Aorta (tissue), 5 donors: ENCODE measurements at places on chromosomes 2 and 18. TPM values are rescaled to one million over a fixed set of nuclear protein-coding genes. Genes with fewer than 3 reads are reported as not detected.

DNA sequence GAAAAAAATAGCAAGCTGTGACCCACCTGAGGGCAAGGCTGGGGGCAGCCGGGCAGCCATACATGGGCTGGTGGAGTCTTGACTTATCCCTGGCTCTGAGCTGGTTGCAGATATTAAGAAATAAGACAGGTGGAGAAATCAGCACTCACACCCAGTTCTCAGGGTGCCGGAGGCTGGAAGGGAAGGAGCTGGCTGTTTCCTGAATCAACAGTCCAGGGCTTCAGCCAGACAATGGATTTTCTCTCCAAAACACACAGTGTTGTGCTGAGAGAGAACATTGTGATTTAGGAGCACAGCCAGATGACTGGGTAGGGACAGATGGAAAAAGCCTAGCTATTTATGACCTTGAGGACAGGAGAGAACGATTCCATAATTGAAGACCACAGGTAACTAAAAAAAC lies 208.8 kb downstream of the LDLRAD4 start:
- no peak overlapping the region for H3K27ac ChIP-seq
- H3K4me3 ChIP-seq: no peak overlapping the region
- no peaks in the 10 kb centered on the region for H3K27me3 ChIP-seq
- H3K4me1 ChIP-seq: no peaks in the 10 kb centered on the region

Gene LRRC30
- not detected for total RNA-seq

Gene LTBP1
- 551 TPM for total RNA-seq

GRCh38 chr2:42764901-42765300 lies 966 bp upstream of the OXER1 start:
- H3K27me3 ChIP-seq: no peaks in the 10 kb centered on the region
- DNase-seq: no peak
- no peak overlapping the region for H3K27ac ChIP-seq
- no peak overlapping the region for H3K4me3 ChIP-seq
- H3K36me3 ChIP-seq: no peaks in the 10 kb centered on the region

Gene IGFBP5
- total RNA-seq: 808 TPM

DNA sequence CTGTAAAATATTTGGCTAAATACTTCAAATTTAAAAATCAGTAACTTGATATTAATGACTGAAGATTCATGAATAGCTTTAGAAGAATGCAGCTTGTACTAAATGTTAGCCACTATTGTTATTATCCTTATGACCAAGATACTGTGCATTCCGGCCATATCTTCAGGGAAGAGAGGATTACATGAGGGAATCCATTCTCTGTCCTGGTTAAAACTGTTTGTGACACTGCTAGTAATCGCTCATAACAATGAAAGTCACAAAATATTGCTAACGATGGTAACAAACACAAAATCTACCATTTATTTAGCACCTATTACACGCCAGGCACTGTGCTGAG lies 217.7 kb downstream of the PRKCE start:
- no peak overlapping the region for H3K27ac ChIP-seq
- no peak for DNase-seq
- H3K27me3 ChIP-seq: no peaks in the 10 kb centered on the region
- H3K36me3 ChIP-seq: no peaks in the 10 kb centered on the region
- H3K4me3 ChIP-seq: no peak overlapping the region
- H3K4me1 ChIP-seq: no peaks in the 10 kb centered on the region

- H3K4me1 ChIP-seq: no peaks in the 10 kb centered on the region
- no peaks in the 10 kb centered on the region for H3K27me3 ChIP-seq
- H3K36me3 ChIP-seq: no peaks in the 10 kb centered on the region
Observed at GRCh38 chr18:66749030-66749429, 145.1 kb upstream of the CDH19 start.

- no peak for DNase-seq
Observed at GRCh38 chr2:144162652-144163051, 357.3 kb downstream of the ZEB2 start.

Gene NPPC
- total RNA-seq: not detected

Gene E2F6
- total RNA-seq: 13.4 TPM

GRCh38 chr2:43007901-43008300 lies 215.5 kb upstream of the HAAO start:
- no peak overlapping the region for H3K4me3 ChIP-seq
- no peak overlapping the region for H3K27ac ChIP-seq
